ENCODE measurements at places on chromosomes 6 and 20.

- no peak for DNase-seq
Observed at GRCh38 chr6:166203003-166203640, 35.5 kb upstream of the TBXT start.

DNA sequence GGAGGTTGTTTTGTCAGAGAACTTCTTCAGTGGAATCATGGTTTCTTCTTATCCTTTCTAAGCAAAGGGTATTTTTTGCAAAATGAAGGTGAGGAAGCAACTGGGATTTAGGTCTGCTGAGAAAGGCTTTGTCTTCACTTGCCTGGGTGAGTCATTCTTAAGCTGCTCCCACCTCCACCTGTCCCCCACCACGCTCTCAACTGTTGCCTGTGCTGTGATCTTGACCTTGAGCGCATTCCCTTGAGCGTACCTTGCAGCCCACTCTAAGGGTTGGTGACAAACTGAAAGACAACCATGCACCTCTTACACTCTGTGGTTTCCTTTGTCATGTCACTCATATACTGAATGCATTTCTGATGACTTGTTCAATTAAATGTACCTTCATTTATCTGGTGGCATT is 641.1 kb downstream of the RNF144B start:
- DNase-seq: no peak

DNA sequence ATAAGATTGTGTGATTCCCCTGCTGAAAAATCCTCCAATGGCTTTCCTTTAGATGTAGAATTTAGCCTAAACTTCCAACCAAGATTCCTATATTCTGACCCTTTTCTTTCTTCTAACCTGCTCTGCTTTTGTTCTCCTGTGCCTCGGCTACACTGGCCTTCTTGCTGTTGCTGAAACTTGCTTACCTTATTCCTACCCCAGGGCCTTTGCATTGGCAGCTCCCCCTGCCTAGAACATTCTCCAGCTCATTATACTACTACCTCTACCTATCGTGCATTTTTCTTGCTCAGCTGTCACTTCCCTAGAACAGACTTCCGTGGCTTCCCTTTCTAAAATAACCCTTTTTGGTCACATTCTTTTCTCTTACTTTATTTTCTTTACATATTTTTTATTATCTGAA is 48.7 kb downstream of the PLCB4 start:
- DNase-seq: no peak

DNA sequence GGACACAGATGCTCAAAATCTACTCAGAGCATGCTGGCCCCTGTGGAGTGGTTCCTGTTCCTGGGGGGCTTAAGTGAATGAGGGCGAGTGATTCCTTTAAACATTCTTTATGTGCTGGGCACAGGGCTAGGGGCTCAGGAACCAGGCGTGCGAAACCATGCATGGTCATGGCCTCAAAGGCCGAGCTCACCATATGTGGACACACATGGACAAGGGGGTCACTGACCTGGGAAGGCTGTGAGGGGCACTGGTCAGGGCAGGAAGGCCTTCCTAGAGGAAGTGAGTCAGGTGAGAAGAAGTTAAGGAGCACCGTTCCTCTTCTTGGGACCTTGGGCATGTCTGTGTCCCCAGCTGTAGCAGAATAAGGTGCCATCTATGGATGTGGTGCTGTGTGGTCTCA is 74.6 kb upstream of the BHLHE23 start:
- DNase-seq: no peak

All from aorta (tissue), 5 donors.